Karpas-422 (cell line): ENCODE measurements at places on chromosomes 3 and 15. TPM values are rescaled to one million over a fixed set of nuclear protein-coding genes. Genes with fewer than 3 reads are reported as not detected.
A peak's percentile ranks its signal among the peaks of the same experiment; 100 is the strongest.

ASB14 gene
- 0.04 TPM in 1 of 2 replicates, not detected in the other for total RNA-seq

SERPINI2 gene
- not detected in 2 replicates for total RNA-seq

CKMT1A gene
- not detected in 2 replicates for total RNA-seq

AADACL2 gene
- total RNA-seq, result not detected in 2 replicates

GPR176 gene
- 0.07 TPM in 1 of 2 replicates, not detected in the other for total RNA-seq

DNA sequence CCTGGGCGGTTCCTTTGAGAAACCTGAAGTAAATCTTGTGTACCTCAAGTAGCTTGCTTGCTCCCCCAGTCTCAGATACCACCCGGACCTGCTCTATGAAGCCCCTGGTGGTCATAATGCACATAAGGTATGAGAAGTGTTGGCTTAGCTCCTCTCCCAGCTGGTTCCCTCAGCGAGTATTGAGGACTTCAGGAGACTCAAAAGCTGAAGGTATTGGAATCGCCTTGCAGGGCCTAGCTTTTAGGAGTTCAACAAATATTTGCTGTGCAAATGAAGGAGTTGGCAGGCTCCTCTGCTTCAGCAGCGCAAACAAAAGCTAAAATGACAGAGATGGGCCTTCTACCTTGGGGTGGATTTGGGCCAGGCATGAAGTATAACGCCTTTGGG is 1.7 kb downstream of the CMTM8 start:
- DNase-seq, result peak; percentile 82

- DNase-seq, result no peak
These were observed 94.6 kb downstream of the CYP19A1 start for GRCh38 chr15:51243774-51244173.

DNA sequence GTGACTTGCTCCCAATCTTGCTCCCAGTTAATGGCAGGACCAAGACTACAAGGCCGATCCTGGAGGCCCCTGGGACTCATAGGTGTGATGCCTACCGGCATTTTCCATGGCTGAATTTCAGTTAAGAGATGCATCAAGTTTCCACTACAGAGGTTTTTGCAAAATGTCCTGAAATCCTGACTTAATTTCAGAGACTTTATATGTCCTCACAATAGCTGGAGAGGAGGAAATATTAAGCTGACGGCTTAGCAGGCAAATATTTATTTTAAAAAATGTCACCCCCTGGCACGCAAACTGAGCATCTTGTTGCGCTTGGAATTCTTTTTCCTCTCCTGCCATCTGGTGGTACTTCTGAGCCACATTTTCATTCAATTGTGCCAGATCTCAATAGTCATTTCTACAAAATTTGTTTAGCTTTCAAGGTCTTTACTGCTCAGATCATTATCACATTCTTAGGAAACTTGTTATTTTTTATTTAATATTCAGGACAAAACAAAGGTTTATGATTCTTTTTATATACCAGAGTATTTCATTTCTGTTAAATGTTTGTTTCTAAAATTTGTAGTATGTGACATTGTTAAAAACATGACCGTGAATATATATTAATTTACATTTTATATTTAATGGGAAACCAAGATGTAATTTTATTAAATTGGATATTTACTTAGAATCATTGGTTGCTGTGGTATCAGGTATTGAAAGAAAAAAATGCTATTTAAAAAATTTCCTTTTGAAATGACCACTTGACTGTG is 189.2 kb upstream of the THRB start:
- DNase-seq, result peak; percentile 57

GRCh38 chr3:131218196-131218595 is 163.4 kb upstream of the NUDT16 start:
- DNase-seq, result no peak
